ENCODE measurements at places on chromosomes 6 and 20. TPM values are rescaled to one million over a fixed set of nuclear protein-coding genes. Genes with fewer than 3 reads are reported as not detected.

DNA sequence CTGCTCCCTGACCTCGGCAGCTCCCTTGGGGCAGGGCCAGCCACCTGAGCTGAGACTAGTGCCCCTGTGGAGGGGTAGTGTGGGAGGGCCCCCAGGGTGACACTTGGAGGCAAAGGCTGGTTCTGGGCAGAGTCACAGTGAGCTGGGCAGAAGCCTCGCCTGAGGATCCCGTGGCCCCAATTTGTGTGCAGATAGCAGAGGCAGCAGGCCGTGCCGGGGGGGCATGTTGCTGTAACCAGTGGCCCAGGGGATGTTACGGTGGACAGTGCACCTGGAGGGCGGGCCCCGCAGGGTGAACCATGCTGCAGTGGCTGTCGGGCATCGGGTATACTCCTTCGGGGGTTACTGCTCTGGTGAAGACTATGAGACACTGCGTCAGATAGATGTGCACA lies 2.9 kb downstream of the KLHDC3 start:
- no peaks in the 10 kb centered on the region for H3K27me3 ChIP-seq
- H3K27ac ChIP-seq = no peak overlapping the region
- no peak for DNase-seq
- H3K36me3 ChIP-seq = peaks cover 15% of the 10 kb centered on the region

- H3K36me3 ChIP-seq = no peaks in the 10 kb centered on the region
- no peaks in the 10 kb centered on the region for H3K27me3 ChIP-seq
Measured at GRCh38 chr6:144145541-144145940, 4.8 kb upstream of the STX11 start.

DNA sequence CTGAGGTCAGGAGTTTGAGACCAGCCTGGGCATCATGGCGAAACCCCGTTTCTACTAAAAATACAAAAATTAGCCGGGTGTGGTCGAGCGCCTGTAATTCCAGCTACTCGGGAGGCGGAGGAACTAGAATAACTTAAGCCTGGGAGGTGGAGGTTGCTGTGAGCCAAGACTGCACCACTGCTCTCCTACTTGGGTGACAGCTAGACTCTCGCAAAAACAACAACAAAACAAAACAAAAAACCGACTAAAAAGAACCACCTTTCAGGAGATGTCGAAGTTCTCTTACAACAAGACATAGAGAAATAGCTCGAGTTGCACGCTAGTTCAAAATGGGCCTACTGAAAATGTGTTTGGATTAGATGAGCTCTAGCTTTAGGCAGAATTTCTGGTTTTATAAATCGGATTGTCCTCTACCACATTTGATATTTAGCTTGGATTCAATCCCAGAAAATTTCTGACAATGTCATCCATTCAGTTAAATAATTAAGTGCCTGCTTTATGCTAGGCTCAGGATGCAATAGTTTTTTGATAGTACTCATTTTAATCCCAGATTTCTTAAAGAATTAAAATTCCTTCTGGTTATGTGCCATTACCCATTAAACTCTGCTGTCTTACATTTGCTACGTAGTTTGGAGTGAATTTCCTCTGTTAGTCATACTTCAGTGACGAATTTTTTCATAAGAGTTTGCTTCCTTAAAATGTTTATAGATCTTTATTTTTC lies 137.5 kb upstream of the SHLD1 start:
- H3K36me3 ChIP-seq = no peaks in the 10 kb centered on the region
- H3K4me1 ChIP-seq = peaks cover 15% of the 10 kb centered on the region
- DNase-seq = no peak
- no peak overlapping the region for H3K4me3 ChIP-seq
- H3K27me3 ChIP-seq = no peaks in the 10 kb centered on the region

GRCh38 chr20:36862857-36863668 lies 12.9 kb upstream of the TLDC2 start:
- DNase-seq = no peak
- no peak overlapping the region for H3K4me3 ChIP-seq
- peaks cover 6% of the 10 kb centered on the region for H3K4me1 ChIP-seq
- H3K36me3 ChIP-seq = no peaks in the 10 kb centered on the region
- no peaks in the 10 kb centered on the region for H3K27me3 ChIP-seq
- H3K27ac ChIP-seq = no peak overlapping the region

GRCh38 chr20:9025643-9026042 lies 43.2 kb upstream of the PLCB4 start:
- no peak for DNase-seq
- H3K36me3 ChIP-seq = no peaks in the 10 kb centered on the region
- no peak overlapping the region for H3K27ac ChIP-seq

GRCh38 chr20:10470276-10470675 lies 35.2 kb downstream of the SLX4IP start:
- H3K27me3 ChIP-seq = no peaks in the 10 kb centered on the region
- H3K36me3 ChIP-seq = no peaks in the 10 kb centered on the region
- no peak for DNase-seq
- no peaks in the 10 kb centered on the region for H3K4me1 ChIP-seq
- H3K4me3 ChIP-seq = no peak overlapping the region
- H3K27ac ChIP-seq = no peak overlapping the region

DNA sequence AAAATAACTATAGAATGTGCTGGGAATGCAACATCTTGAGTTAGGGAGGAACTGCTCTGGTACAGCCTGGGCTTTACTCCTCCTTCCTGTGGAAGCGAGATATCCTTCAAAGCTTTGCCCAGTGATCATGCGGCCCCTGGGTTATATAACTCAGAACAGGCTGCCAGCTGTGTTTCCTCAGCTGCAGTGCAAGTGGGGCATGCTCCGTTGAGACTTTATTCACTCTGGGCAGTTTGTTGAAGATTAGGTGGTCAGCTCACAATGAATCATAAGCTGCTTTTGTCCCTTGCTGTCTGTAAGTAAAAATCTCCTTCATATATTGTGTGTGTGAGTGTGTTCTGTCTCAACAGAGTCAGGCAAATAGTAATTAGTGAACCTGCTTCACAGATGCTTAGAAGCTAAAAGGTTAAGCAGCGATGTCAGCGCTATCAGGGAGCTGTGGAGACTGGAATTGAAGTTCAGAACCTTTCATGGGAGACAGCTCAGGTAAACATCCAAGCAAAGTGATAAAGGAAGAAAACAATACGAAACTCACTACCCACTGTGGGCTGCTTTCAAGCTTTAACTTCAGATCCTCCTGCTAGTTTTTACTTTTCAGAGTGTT lies 688.4 kb downstream of the HTR1B start:
- H3K4me3 ChIP-seq = no peak overlapping the region
- no peaks in the 10 kb centered on the region for H3K4me1 ChIP-seq
- no peaks in the 10 kb centered on the region for H3K36me3 ChIP-seq
- no peak overlapping the region for H3K27ac ChIP-seq

- peak overlapping the region; percentile 88 for H3K27ac ChIP-seq
- no peak for DNase-seq
- H3K4me1 ChIP-seq = peaks cover 40% of the 10 kb centered on the region
- no peaks in the 10 kb centered on the region for H3K36me3 ChIP-seq
Measured at GRCh38 chr6:116278854-116279231, 887 bp downstream of the TSPYL1 start.

DNA sequence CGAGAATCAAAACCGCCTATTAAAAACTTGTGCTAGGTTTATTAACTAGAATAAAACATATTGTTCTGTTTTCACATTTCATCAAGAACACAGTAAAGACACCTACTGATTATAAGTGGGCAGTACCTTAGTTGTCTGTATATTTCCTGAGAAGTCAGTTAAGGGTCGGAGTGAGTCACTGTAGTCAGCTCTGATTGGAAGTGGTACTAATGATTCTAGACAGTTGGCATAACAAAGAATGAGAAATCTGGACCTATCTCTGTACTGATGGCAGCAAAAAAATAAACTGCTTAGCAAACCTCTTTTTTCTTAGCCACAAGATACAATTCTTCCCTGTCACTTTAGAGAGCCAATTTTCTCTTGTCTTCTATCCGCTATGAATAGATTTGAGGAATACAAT lies 387.3 kb upstream of the ADGRB3 start:
- H3K36me3 ChIP-seq = no peaks in the 10 kb centered on the region
- no peak overlapping the region for H3K27ac ChIP-seq
- H3K4me3 ChIP-seq = no peak overlapping the region
- no peak for DNase-seq
- no peaks in the 10 kb centered on the region for H3K27me3 ChIP-seq

DNA sequence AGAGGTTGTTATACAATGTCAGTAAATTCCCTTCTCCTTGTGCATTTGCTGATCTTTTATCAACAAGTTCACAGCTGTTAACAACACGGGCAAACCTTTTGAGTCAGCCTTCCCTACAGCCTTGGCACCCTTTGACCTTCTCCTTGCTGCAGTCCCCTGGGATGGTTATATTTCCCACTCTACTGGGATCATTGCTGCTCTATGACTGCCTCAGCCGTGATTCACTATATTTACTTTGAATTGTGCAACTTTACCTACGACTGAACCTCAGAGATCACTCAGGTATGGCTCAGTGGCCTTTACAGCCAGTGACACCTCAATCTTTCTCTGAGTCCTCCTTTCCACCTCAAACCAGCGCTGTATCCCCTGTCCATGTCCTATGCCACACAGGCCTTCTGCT lies 1293.3 kb downstream of the EPHA7 start:
- no peak overlapping the region for H3K4me3 ChIP-seq
- no peaks in the 10 kb centered on the region for H3K27me3 ChIP-seq
- no peak for DNase-seq
- H3K4me1 ChIP-seq = no peaks in the 10 kb centered on the region
- no peak overlapping the region for H3K27ac ChIP-seq
- no peaks in the 10 kb centered on the region for H3K36me3 ChIP-seq

GRCh38 chr6:71446470-71446869 lies 157.9 kb downstream of the OGFRL1 start:
- H3K27me3 ChIP-seq = no peaks in the 10 kb centered on the region
- no peak overlapping the region for H3K4me3 ChIP-seq
- DNase-seq = no peak

DNA sequence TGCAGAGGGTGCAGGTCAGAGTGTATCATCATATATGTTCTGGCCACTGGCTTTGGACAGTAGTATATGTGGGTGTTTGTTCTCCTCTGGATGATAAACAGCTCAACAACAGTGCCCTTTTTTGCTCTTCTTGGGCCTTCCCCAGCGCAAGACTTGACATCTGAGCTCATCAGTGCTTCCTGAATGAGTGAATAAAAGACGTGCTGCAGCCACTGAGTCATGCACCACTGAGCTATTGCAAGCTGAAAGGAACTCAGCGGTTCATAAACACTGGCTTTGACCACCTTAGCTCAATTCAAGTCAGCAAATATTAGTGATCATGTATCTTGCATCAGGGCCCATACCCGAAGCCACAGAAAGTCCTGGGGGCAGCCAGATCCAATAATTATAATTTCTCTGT lies 105.3 kb upstream of the KCNG1 start:
- no peaks in the 10 kb centered on the region for H3K4me1 ChIP-seq
- no peaks in the 10 kb centered on the region for H3K27me3 ChIP-seq
- peak; percentile 4 for DNase-seq

- no peaks in the 10 kb centered on the region for H3K27me3 ChIP-seq
- no peak overlapping the region for H3K27ac ChIP-seq
- no peak for DNase-seq
- H3K4me3 ChIP-seq = no peak overlapping the region
Measured at GRCh38 chr6:42009844-42010184, 40.5 kb upstream of the TAF8 start.

ZC2HC1B gene
- not detected for polyA plus RNA-seq

- no peak overlapping the region for H3K27ac ChIP-seq
- DNase-seq = no peak
- no peak overlapping the region for H3K4me3 ChIP-seq
- no peaks in the 10 kb centered on the region for H3K27me3 ChIP-seq
- H3K4me1 ChIP-seq = no peaks in the 10 kb centered on the region
Measured at GRCh38 chr6:104162036-104162669, 697.6 kb downstream of the HACE1 start.

DNA sequence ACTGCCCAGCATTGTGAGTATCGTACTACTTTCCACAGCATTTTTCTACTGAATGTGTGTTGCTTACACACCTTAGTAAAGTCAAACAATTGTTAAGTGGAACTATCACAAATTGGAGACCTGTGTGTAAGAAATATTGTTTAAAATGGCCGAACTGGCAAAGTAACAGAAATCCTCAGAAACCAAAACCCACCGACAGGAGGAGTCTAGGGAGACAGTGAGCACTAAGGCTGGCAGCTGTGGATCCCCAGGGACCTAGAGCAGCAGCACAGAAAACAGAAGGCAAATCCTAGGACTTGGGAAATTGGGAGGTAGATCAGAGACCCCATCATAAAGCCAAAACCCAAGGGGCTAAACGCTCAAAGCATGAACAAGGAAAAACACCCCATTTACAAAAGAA lies 69.9 kb downstream of the SESN1 start:
- H3K27ac ChIP-seq = no peak overlapping the region
- DNase-seq = no peak
- H3K27me3 ChIP-seq = no peaks in the 10 kb centered on the region
- H3K36me3 ChIP-seq = no peaks in the 10 kb centered on the region
- H3K4me3 ChIP-seq = no peak overlapping the region
- no peaks in the 10 kb centered on the region for H3K4me1 ChIP-seq

TFAP2A gene
- 0.03 TPM for polyA plus RNA-seq

RFX6 gene
- polyA plus RNA-seq = not detected

BMP6 gene
- 0.57 TPM for polyA plus RNA-seq

- no peak overlapping the region for H3K27ac ChIP-seq
- no peaks in the 10 kb centered on the region for H3K4me1 ChIP-seq
- peaks cover 3% of the 10 kb centered on the region for H3K36me3 ChIP-seq
Measured at GRCh38 chr20:58709013-58709702, 16.6 kb downstream of the NPEPL1 start.

- peaks cover 23% of the 10 kb centered on the region for H3K4me1 ChIP-seq
- no peak overlapping the region for H3K4me3 ChIP-seq
- peaks cover 3% of the 10 kb centered on the region for H3K27me3 ChIP-seq
- H3K36me3 ChIP-seq = no peaks in the 10 kb centered on the region
- no peak overlapping the region for H3K27ac ChIP-seq
Measured at GRCh38 chr6:72623808-72624207, 1.9 kb downstream of the KCNQ5 start.

DOP1A gene
- polyA plus RNA-seq = 4.1 TPM

SLC17A5 gene
- 9.1 TPM for polyA plus RNA-seq

IL17F gene
- polyA plus RNA-seq = not detected

REPS1 gene
- polyA plus RNA-seq = 16.0 TPM

DNA sequence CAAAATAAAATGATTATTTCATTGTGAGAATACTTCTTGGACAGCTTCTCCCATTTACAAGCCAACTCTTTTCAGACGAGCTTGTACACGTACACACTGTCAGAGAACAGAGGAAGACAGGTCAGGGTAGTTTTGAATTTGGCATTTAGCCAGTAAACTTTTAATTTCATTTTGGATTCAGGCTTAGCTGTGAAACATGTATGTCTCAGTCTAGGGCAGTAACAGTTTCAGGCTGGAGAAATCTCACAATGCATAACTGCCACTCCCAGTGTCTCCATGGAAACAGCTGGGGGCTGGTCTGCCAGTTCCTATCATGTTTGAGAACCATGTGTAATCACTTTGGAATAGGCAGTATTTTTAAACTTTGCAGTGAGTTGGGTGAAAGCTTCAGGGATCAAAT lies 22.0 kb upstream of the QKI start:
- H3K4me1 ChIP-seq = no peaks in the 10 kb centered on the region
- no peak overlapping the region for H3K4me3 ChIP-seq
- no peaks in the 10 kb centered on the region for H3K36me3 ChIP-seq
- H3K27me3 ChIP-seq = no peaks in the 10 kb centered on the region

- no peaks in the 10 kb centered on the region for H3K27me3 ChIP-seq
- no peak for DNase-seq
- no peaks in the 10 kb centered on the region for H3K36me3 ChIP-seq
- no peaks in the 10 kb centered on the region for H3K4me1 ChIP-seq
- no peak overlapping the region for H3K27ac ChIP-seq
- H3K4me3 ChIP-seq = no peak overlapping the region
Measured at GRCh38 chr6:103140308-103141027, 1719.3 kb downstream of the HACE1 start.

GHRH gene
- polyA plus RNA-seq = not detected

Measured in liver (tissue), 10 donors.